Heart right ventricle (tissue), 16 donors: ENCODE measurements at places on chromosomes 11 and 22. TPM values are rescaled to one million over a fixed set of nuclear protein-coding genes. Genes with fewer than 3 reads are reported as not detected.

DNA sequence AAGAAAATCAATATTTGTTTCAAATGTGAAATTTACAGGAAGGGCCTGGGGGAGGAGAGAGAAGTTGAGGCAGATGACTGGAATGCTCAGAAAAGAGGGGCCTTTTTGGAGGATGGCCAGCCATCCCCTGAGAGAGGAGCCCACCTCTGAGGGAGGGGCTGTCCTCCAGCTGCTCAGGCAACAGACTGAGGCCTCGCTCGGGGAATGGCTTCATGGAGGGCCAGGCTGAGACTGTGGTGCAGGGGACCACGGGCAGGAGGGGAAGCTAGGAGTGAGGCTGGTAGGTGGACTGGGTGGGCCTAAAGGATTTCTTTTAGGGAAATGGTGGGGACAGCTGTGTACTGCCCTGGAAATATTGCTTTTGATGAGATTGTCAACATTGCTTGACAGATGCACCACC is 73.5 kb upstream of the CADM1 start:
- H3K27ac ChIP-seq: no peak overlapping the region
- no peak overlapping the region for H3K4me3 ChIP-seq
- H3K27me3 ChIP-seq: no peaks in the 10 kb centered on the region
- no peaks in the 10 kb centered on the region for H3K36me3 ChIP-seq
- peaks cover 7% of the 10 kb centered on the region for H3K4me1 ChIP-seq
- no peak for DNase-seq

- no peaks in the 10 kb centered on the region for H3K27me3 ChIP-seq
- H3K4me1 ChIP-seq: no peaks in the 10 kb centered on the region
- H3K36me3 ChIP-seq: no peaks in the 10 kb centered on the region
- no peak overlapping the region for H3K27ac ChIP-seq
Observed at GRCh38 chr11:106480581-106481190, 403.2 kb downstream of the AASDHPPT start.

DNA sequence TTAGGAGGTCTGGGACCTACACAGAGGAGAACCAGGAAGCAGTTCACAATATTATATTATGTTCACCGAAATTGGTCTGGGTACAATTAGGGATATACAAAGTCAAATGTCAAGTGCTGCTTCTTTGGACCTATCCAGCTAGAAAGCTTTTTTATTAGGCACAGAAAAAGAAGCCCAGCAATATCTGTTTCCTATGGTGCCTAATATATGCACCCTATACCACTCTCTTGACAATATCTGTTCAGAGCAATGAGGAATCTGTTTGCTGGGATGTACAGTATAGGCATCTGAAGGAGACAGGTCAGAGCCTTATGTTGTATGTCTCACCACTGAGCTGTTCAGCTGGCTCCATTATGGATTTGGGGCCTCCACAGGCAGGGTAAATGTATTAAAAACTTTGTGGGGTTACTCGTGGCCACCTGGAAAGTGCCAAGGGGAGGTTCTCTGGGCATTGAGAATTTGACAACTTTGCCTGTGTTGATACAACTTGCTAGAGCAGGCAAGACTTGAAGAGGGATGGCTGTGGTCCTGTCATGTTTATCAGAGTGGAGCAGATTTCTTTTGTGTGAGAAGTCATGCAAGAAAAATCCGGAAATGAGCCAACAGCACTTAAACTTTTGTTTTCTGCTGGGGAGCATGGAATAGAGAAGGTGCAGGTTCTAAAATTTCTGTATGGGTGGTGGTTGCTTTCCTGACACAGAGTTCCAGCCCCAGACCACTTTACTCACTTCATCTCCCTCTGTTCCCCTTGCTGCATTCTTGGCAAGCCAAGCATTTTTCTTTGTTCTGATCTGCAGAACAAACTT is 10.1 kb downstream of the STIM1 start:
- no peak overlapping the region for H3K4me3 ChIP-seq
- peak; percentile 16 for DNase-seq
- no peaks in the 10 kb centered on the region for H3K36me3 ChIP-seq
- H3K27me3 ChIP-seq: no peaks in the 10 kb centered on the region
- H3K27ac ChIP-seq: peak overlapping the region; percentile 70

GRCh38 chr11:33168709-33169200 is 7.5 kb upstream of the CSTF3 start:
- no peak overlapping the region for H3K4me3 ChIP-seq
- DNase-seq: no peak
- H3K27ac ChIP-seq: no peak overlapping the region
- no peaks in the 10 kb centered on the region for H3K36me3 ChIP-seq

GRCh38 chr11:33256813-33257159 is 395 bp upstream of the HIPK3 start:
- no peaks in the 10 kb centered on the region for H3K36me3 ChIP-seq
- no peak for DNase-seq
- no peaks in the 10 kb centered on the region for H3K27me3 ChIP-seq
- peak overlapping the region; percentile 96 for H3K4me3 ChIP-seq

DNA sequence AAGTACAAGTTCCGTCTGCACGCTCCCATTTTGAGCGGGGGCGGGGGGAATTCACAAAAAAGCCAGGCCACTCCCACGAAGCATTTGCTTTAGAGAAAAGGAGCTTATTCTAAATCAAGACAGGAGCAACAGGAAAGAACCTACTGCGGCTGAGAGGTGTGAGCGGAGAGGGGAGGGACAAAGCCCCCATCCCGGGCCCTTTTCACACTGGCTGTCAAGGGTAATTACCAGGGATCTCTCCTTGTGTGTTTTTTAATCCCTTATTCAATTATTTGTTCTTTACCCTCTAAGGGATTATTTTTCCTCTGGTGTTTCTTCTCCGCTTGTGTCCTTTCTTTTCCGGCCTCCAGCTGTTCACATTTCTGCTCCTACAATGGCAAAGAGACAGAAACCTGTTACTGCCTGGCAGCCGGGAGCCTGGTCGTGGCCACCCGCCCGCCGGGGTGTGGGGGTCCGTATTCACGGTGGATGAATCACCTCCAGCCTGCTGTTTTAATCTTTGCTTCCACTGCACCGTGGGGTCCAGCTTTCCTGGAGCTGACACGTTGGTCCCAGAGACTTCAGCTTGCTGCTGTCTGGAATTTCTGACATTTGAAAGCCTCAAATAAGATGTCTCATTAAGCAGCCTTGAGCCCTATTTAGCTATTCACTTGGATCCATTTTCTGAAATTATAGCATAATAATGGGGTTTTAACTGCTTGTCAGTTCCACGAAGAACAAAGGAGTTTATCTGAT is 61.4 kb upstream of the FADD start:
- no peak overlapping the region for H3K27ac ChIP-seq
- H3K27me3 ChIP-seq: peaks cover 9% of the 10 kb centered on the region
- DNase-seq: peak; percentile 28
- no peaks in the 10 kb centered on the region for H3K36me3 ChIP-seq
- H3K4me3 ChIP-seq: no peak overlapping the region
- H3K4me1 ChIP-seq: peaks cover 17% of the 10 kb centered on the region

DNA sequence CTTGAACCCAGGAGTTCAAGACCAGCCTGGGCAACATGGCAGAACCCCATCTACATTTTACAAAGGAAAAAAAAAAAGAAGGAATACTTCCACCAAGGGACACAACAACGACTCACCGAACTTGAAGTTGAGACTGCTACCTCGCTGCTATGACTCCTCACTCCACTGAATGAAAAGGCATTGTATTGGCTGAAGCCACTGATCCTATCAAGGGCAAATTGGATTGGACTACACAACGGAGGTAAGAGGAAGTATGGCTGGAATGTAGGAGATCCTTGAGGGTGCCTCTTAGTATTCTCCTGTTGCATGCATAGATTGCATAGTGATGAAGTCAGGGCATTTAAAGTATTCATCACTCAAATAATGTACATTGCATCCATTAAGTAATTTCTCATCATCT is 97.9 kb downstream of the CWF19L2 start:
- no peaks in the 10 kb centered on the region for H3K36me3 ChIP-seq
- no peak for DNase-seq
- no peak overlapping the region for H3K4me3 ChIP-seq
- no peaks in the 10 kb centered on the region for H3K27me3 ChIP-seq
- H3K4me1 ChIP-seq: no peaks in the 10 kb centered on the region
- no peak overlapping the region for H3K27ac ChIP-seq

GRCh38 chr22:39806109-39806508 is 87.5 kb downstream of the ENTHD1 start:
- H3K36me3 ChIP-seq: no peaks in the 10 kb centered on the region
- no peak overlapping the region for H3K27ac ChIP-seq
- no peak overlapping the region for H3K4me3 ChIP-seq
- H3K27me3 ChIP-seq: peaks cover 40% of the 10 kb centered on the region
- H3K4me1 ChIP-seq: no peaks in the 10 kb centered on the region

- H3K27ac ChIP-seq: no peak overlapping the region
- no peak overlapping the region for H3K4me3 ChIP-seq
- DNase-seq: peak; percentile 76
Observed at GRCh38 chr22:23128269-23129108, 13.3 kb downstream of the RSPH14 start.

DNA sequence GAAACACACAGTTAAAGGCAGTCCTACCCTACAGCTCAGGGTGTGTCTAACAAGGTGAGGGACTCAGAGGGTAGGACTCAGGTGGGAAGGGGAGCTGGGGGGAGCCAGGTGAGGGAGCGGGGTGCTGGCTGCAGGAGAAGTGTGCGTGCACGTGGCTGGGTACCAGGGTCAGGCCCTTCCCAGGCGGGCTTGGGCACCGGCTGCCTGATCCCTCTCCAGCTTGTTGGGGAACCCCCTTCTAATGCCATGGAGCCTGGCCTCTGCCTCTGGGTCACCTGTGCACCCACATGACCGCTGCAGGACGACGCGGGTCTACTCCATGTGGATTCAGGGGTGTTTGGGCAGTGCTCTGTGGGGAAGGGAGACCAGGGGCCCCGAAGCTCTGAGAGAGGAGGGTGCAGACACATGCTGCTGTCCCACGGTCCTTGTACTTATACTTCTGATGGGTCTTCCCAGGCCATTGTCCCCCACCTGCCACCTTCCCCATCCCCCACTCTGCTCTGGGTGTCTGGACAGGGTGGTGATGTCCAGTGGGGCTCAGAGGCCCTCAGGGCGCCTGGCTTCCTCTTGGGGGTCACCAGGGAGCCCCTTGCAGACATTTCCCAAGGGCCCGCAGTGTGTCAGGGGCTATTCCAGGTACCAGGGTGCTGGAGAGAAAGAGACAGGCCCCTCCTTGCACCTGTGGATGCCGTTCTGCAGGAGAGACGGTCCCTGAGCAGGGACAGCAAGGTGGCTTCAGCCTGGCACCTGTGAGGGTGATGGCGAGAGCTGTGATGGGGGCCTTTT is 10.4 kb upstream of the MRGPRD start:
- no peak overlapping the region for H3K27ac ChIP-seq
- no peaks in the 10 kb centered on the region for H3K36me3 ChIP-seq
- no peak overlapping the region for H3K4me3 ChIP-seq
- peaks cover 36% of the 10 kb centered on the region for H3K27me3 ChIP-seq

DNA sequence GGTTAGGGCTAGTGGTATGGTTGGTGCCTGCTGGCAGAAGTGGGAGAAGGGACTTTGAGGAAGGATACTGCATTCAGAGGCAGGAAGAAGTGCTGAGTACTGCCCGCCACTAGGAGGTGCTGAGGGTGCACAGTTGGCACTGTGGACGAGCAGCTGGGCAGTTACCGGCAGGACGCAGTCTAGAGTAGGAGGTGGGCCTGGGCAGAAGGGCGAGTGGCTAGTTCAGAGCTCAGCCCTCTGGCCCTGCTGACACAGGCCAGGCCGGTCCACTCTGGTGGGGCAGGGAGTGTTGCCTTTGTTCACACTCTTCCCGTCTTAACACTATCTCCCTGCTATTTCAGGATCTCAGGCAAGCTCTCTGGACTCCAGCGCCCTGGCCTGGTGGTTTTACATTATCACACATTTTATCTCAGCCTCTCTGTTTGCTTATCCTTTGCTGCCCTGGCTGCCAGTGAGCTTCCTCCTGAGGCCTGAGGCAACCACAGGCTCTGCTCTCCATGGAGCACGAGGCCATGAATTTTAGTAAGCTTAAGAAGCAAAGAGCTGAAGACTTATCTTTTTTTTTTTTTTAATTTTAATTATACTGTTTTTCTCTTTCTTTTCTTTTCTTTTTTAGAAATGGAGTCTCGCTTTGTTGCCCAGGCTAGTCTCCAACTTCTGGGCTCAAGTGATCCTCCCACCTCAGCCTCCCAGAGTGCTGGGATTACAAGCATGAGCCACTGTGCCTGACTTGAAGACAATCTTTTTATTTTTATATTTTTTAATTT is 26.9 kb downstream of the SNAP29 start:
- peaks cover 11% of the 10 kb centered on the region for H3K4me1 ChIP-seq
- H3K27me3 ChIP-seq: no peaks in the 10 kb centered on the region
- no peak overlapping the region for H3K4me3 ChIP-seq
- peaks cover 13% of the 10 kb centered on the region for H3K36me3 ChIP-seq
- H3K27ac ChIP-seq: peak overlapping the region; percentile 72

DNA sequence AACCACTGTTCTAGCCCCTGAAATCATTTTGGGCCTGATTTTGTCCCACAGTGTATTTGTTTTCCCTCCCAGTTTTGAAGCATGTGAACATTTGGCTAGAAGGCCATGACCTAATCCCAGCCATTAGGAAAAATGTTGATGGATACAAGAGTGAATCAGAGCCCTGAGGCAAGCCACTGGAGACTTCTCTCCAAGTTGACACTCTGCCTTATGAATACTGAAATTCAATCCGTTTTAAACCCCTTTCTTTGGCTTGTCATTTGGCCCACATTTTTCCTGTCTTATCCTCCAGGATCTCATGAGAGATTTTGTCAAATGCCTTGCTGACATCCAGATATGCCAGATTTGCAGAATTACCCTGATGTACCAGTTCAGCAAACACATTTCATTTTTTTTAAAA is 158.8 kb downstream of the FAT3 start:
- no peaks in the 10 kb centered on the region for H3K4me1 ChIP-seq
- no peak overlapping the region for H3K27ac ChIP-seq
- no peaks in the 10 kb centered on the region for H3K27me3 ChIP-seq
- no peak for DNase-seq

- H3K36me3 ChIP-seq: no peaks in the 10 kb centered on the region
- H3K4me1 ChIP-seq: no peaks in the 10 kb centered on the region
- no peak overlapping the region for H3K27ac ChIP-seq
- H3K27me3 ChIP-seq: no peaks in the 10 kb centered on the region
- DNase-seq: no peak
Observed at GRCh38 chr11:84319863-84320262, 1033.7 kb upstream of the CCDC90B start.

DNA sequence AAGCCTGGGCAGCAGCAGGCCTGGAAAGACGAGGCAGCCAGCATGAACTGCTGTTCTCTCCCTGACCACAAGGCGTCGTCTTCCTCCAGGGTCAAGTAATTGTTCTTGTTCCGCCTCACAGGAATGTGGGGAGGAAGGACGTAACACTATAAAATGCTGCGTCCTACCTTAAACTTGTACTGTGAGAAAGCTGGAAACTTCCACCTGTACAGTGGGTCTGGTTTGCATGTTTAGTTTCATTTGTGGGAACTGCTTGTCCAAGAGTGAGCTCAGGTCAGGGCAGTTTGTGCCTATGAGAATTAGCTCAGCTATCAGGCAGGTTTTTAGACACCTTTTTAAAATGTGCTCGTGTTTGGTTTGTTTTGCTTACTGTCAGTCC is 55.2 kb downstream of the PANX1 start:
- H3K36me3 ChIP-seq: no peaks in the 10 kb centered on the region
- no peaks in the 10 kb centered on the region for H3K4me1 ChIP-seq
- H3K27ac ChIP-seq: no peak overlapping the region
- H3K27me3 ChIP-seq: no peaks in the 10 kb centered on the region

Gene CHADL
- total RNA-seq: 8.0 TPM

Gene CCDC179
- total RNA-seq: not detected

Gene NPAS4
- total RNA-seq: not detected

Gene ZNF214
- total RNA-seq: 0.82 TPM

Gene OR8A1
- not detected for total RNA-seq

Gene HMOX1
- 68.0 TPM for total RNA-seq

Gene UCP2
- total RNA-seq: 11.8 TPM

Gene OR52N4
- not detected for total RNA-seq
